CD4-positive, alpha-beta T cell treated with Interleukin-17A for 1 hour (primary cell): ENCODE measurements at places on chromosomes 13 and 19.

GRCh38 chr19:51809787-51810186, 14.8 kb downstream of the FPR3 start:
- no peak for DNase-seq

- no peak for DNase-seq
Observed at GRCh38 chr19:55382013-55382412, 2.1 kb downstream of the TMEM238 start.

DNA sequence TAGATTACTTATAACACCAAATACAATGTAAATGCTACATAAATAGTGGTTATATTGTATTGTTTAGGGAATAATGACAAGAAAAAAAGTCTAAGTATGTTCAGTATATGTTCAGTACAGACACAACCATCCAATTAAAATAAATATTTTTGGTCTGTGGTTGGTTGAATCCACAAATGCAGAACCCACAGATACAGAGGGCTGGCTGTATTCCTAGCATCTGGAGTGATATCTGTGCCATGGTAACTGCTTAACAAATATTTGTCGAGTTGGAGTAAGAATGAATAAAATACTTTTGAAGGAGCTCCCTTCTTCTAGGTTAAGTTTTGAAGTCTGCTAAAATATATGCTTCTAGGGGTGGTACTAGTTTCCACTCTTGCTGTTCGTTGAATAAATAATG, 241.0 kb downstream of the KLF5 start:
- DNase-seq, result no peak

DNA sequence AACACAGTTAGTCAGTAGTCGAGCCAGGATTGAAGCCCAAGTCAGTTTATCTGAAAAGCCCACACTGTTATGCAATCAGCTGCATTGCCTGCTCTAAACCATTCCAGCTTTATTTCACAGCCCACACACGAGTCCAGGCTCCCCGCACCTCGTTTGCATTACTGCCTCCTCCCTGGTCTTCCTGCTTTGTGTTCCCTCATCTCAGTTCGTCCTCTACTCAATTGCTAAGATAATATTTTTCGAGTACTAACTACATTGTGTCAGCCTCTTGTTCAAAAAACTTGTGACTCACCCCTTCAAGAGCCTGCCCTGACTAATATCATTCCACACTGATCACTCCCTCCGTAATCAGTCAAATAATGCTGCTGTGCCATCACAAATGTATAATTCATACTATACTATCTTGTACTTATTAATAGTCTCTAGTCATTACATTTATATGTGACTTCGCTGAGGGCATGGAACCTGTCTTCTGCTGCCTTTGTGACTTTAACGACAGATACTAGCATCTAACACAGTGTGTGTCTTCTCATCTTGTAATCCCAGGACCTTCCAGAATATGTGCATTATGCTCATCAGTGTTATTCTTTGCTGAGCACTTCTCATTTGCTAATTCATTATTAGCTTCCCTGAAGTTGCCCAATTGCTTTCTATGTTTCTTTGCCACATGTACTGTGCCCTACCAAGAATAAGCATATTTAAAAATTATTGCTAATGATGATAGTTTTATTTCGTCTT, 26.2 kb upstream of the WDFY2 start:
- DNase-seq, result no peak

- DNase-seq, result no peak
Observed at GRCh38 chr13:30314562-30314961, 7.2 kb upstream of the KATNAL1 start.
